ENCODE measurements at places on chromosomes 3 and 15.

DNA sequence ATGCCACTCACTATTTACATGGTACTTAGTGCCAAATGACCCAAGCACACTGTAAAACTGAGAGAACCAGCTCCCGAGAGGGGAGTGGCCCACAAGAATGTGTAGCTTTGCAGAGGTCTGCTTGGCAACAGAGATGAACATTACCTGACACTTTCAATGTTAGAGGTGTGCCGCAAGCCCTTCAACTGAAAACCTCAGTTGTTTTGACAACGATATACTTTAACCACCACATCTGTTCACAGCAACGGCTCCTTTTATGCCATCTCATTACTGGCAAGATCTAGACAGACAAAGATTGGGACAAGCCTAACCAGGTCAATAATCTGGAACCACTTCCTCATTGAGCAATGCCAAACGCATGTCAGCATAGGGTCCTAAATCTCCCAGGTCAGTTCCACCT, 23.7 kb downstream of the NEK10 start:
- no peak for DNase-seq

DNA sequence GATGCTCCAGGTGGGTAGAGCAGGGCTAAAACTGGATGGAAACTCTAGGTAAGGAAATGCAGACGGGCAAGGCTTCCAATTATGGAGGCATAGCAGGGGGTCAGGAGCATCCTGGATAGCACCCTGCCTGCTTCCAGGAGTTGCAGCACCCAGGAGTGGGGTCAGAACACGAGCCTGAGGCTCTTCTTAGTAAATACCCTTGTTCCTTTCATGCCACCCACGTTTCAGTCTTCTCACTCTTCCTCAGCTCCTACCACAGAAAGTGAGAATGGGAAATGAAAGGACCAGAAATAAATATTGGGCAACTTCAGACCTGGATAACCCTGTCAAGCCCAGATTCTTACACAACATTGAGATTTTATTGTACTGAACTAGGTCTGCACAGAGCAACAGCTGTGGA, 16.4 kb downstream of the CCR1 start:
- DNase-seq, result no peak

- DNase-seq, result peak; percentile 40
These were observed 51.5 kb downstream of the TGFBR2 start for GRCh38 chr3:30657914-30658313.

DNA sequence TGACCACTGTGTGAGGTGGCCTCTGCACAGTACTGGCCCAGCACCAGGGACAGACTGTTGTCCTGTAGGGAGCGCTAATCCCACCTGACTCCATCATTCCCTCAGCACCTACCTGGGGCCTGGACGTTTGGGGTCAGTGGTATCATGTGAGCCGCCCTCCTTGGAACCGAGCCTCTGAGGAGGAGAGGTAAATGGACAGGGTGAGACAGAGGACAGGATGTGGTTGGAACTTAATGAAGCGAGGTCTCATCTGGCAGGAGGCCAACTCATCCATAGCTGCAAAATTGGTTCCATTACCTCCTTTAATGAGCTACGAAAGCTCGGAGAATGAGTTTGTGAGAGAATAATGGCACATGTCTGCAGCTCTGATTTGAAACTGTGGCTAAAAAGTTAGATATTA, 13.9 kb downstream of the MAPKAPK3 start:
- no peak for DNase-seq

DNA sequence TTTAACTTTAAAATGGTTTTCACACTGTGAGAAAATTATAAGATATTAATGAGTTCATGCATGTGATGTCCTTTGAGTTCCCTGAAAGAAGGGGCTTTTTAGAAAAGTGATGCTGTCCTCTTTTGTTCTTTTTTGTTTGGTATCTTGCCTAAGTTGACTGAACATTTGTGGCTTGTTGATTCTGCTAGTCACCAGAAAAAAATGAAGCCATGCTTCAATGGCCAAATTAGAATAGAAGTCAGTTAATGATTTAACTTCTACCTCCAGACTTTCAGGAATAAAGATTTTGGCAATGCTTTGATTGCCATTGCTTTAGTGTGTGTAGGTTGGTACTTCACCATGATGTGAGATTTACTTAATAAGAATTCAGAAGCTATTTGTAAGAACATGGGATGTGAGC, 260.6 kb upstream of the NECTIN3 start:
- DNase-seq, result no peak

GRCh38 chr3:53500165-53500777, 5.9 kb downstream of the CACNA1D start:
- DNase-seq, result no peak

DNA sequence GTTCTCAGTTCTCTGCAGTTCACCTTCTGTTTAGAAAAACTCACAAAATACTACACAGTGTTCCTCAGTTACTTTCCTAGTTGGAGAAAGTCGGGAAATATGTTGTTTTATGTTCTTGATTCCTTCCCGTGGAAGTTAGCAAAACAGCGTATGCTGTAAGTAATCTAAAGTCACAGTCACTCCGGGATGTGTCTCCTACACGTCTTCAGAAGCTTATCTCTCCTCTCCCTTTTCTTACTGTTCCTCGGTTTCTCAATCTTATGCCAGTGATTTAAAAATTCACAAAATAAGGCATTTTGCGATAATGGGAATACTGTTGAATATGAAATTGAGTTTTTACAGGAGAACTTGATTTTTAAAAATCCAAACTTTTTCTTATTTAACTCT, 1.7 kb downstream of the HEG1 start:
- DNase-seq, result no peak

DNA sequence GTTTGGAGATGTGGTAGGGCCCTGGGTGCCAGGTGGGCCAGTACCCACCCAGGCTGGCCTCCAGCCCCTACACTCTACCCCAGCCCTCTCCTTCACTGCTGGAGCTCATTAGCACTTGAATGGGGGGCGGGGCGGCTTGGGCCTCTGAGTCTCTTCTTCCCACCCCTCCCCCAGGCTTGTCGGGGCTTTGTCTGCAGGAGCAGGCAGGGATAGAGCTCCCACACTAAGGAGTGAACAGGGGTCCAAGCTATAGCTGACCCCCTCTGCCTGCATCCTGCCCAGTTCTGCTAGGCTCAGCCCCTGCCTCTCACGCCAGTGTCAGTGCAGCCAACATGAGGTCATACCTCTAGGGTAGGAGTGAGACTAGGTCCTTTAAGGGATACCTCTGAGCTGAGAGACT, 5.2 kb downstream of the GNAI2 start:
- no peak for DNase-seq

- DNase-seq, result no peak
These were observed 6.9 kb upstream of the CX3CR1 start for GRCh38 chr3:39286771-39287170.
